ENCODE measurements at places on chromosomes 2 and 18.
A peak's percentile ranks its signal among the peaks of the same experiment; 100 is the strongest.

GRCh38 chr2:97693476-97693875 is 19.9 kb upstream of the ZAP70 start:
- DNase-seq: peak; percentile 52

DNA sequence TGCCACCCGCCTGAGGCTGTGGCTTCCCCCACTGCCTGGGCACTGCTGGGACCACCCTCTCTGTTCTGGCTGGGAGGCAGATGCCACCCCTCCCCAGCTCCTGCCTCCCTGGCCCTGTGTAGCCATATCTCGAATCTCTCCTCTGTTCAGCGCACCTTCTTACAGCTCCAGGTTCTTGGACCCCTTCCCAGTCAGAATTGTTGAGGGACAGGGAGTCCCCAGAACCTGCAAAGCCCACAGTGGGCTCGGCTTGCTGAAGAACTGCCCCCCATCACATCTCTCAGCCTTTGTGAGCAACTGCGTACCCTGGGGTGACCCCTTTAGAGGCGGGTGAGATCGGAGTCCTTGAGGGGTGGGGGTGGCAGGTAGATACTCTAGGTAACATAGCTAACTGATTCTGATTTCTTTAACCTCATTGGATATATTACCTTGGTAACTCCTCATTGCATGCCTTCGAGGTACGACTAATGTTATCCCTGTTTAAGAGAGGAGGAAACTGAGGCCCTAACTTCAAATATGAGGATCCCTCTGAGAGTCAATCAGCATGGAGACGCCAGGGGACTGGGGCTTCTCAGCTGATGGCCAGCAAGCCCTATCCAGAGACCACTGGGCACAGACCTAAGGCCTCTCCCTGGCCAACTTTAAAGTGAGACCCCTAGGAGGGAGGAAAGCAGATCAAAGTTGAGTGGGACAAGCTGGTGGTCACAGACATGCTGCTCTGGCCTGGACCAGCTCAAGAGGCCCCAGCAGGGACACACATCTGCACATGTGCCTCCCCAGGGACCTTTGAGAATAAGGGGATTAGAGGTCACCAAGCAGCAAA is 101.3 kb downstream of the CAPN13 start:
- DNase-seq: no peak

- DNase-seq: peak; percentile 23
Observed at GRCh38 chr18:65124633-65125032, 626.2 kb upstream of the CDH7 start.

- DNase-seq: no peak
Observed at GRCh38 chr18:62458346-62458745, 64.5 kb upstream of the ZCCHC2 start.

- DNase-seq: peak; percentile 10
Observed at GRCh38 chr2:179963626-179964025, 43.5 kb downstream of the CWC22 start.

DNA sequence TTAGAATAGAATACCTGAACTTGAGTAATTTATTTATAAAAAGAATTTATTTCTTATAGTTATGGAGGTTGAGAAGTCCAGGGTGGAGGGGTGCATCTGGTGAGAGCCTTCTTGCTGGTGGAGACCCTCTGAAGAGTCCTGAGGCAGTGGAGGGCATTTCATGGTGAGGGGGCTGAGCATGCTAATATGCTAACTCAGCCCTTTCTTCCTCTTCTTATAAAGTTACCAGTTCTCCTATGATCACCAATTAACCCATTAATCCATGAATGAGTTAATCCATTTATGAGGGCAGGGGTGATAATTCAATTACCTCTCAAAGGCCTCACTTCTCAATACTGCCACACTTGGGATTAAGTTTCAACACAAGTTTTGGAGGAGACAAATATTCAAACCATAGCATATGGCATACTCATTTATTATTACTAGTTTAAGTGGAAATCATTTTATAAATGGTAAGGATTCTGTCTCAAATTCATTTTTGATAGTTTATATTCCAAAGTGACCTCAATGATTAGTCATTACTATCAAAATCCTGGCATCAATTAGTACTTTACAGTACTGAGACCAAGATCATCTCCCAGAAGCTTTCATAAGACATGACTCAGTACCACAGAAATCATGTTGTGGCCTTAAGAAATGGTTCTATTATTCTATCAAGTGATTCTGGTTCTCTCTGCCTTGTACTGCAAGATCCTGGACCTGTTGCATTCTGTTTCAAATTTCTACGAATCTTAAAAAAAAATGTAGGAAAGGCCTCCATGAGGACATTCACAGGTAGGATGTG is 5.5 kb downstream of the ZNF396 start:
- no peak for DNase-seq

GRCh38 chr18:47247416-47248114 is 3.9 kb downstream of the SKOR2 start:
- DNase-seq: no peak

DNA sequence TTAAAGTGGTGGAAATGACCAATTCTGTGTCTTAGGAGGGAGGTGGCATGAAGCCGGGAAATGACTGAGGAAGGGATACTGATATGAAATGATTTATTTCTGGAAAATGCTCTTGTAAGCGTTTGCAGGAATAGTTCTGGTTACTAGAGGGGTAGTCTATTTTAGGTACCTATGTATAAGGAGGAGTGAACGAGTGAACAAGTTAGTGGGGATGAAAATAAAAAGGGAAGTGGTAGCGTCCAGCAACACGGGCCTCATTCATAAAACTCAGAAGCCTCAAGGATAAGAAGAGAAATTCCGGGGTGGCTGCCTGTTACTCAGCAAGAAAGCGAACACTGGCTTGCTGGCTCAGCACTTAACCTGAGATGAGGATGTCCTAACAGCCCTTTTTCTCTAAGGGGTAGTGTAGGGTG is 303.3 kb downstream of the NCKAP5 start:
- DNase-seq: no peak

DNA sequence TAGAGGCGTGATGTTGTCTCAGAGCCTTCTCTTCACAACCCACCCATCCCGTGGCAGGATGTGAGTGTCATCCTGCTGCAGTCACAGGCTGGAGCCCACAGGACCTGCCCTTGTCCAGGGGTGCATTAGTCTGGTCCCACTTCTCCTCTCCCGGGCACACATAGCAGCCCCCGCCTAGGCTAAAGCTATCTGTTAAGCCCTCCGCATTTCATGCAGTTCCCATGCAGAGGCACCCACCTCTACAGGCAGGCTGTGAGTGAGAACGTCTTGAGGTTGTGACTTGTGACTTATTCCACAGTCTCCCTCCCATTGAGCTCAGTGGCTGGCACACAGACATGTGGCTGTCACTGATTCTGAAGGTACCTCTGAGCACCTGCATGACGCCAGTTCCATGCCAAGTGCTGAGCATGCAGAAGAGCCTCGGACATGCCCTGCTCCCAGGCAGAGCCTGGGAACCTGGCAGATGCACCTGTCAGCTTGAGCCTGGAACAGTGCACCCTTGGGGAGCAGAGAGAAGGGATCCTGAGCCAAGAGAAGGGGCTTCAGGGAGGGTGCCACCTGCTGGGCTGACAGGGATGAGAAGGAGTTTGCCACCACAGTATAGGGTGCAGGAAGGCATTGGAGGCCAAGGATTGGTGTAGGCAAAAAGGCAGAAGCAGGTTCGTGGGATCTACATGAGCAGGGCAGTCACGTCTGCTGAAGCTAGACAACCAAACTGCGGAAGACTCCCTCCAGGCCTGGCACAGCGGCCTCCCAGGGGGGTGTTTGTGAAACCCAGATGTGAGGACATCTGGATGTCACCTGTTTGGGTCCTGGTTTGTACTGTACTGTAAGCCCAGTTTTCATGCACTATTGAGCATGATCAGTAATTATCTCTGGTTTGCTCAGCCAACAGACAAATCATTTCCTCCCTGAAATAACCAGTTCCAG is 213.6 kb downstream of the GLI2 start:
- DNase-seq: no peak

DNA sequence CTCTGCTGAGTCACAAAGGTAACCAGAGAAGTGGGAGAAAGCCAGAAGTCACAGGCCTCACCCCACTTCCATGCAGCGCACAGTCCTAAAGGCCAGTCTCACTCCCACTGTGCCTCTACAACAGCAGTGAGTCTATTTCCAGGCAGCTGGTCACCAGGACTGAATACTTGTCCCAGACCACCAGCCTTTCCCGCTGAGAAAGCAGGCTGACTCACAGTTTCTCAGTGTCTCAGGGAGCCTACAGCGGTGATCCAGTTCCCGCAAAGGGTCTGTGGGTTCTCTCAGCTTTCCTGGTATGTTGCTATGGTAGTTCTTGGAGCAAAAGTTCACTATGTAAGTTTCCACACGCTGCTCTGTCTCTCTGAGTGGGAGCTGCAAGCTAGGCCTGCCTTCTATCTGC is 622.5 kb downstream of the RNF144A start:
- peak; percentile 49 for DNase-seq

- no peak for DNase-seq
Observed at GRCh38 chr2:168589236-168590211, 133.5 kb downstream of the CERS6 start.

DNA sequence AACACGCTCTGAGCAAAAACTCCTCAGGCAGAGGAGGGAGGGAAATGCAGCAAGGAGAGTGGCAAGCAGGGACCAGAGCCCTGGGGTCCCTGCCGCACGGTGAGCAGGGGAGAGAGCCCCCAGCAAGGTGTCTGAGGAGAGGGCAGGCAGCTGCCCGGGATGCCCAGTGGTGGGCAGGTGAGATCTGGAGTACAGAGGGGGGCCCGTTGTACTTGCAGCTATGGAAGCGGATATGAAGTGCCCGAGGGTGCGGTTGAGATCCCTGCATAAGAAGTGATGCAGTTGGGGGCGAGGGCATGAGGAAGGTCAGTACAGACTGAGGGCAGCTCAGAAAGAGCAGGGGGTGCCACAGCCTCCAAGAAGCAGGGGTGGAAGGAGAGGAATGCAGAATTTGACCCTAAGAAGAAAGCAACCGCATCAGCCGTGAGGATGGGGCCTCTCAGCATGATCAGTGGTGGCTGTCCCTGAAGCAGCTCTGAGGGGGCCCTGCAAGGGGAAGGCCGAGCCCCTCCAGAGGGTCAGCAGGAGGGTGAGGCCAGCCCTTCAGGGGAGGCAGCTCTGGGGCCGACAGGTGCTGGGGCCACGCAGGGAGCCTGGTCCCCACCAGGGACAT is 29.4 kb downstream of the MTERF4 start:
- no peak for DNase-seq

GRCh38 chr2:73284296-73285158 is at the start of gene FBXO41:
FBXO41 (minus strand) TSS chr2:73284478; CDS start chr2:73269630, 14,848 bp downstream.
- DNase-seq: peak; percentile 37

GRCh38 chr2:108869542-108869941 is 83.0 kb downstream of the CCDC138 start:
- no peak for DNase-seq

DNA sequence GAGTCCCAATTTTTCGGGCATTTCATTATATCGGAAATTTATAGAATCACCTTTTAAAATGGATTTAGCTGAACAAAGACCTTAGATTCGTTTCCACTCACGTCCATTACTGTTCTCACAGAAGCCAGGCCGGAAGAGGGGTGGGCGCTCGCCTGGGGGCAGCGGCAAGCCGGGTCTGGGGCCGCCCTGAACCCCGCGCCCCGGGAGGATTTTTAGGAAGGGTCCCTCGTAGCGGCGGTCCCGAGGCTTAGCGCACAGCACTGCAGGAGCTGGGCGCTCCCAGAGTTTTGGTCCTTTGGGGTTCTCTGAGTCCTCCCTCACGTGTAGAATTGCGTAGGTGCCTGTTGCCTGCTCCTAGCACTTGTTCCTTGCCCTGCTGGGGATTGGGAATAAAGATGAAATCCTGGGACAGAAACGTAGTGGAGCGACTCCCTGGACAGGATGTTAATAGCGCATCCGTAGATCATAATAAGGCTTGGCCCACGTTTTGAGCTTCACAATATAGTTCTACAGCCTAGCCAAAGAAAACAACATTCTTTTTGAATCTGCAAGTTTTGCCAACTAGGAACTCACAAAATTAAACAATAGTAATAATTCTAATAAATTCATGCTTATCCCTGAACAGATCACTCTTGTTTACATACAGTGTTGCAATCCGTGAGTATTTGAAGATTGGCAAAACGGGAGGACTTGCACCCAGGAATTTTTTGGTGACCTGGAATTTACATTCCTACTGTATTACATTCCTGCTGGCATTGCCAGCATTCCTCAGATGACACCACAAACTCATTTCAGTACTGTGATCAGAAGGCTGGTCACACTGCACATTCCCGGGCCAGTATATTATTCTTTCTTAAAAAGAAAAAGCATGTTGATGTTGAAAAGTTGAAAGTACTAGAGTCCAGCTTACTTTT is 875 bp downstream of the C18orf63 start:
- peak; percentile 62 for DNase-seq

DNA sequence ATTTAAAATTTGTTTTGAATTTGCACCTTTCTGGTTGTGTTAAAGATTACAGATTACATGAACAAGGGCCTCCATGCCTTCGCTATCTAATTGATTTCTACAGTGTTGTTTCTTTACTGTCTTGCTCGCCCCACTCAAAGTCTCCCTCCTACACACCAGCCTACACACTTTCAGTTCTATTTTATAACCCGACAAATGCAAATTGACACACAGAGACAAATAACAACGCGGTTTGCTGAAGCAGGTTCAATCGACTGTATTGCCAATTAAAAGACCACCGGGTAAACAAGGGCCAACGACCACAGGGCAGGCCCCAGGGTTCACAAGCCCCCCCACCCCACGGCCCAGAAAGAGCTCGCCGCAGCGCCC is 869 bp downstream of the STARD7 start:
- DNase-seq: no peak

- DNase-seq: no peak
Observed at GRCh38 chr2:10591207-10591606, 98.6 kb downstream of the NOL10 start.

- DNase-seq: peak; percentile 36
Observed at GRCh38 chr18:9838144-9838877, 47.5 kb upstream of the TXNDC2 start.

- DNase-seq: no peak
Observed at GRCh38 chr2:143146815-143147530, 17.8 kb downstream of the ARHGAP15 start.

- DNase-seq: peak; percentile 82
Observed at GRCh38 chr2:191245869-191246531, 796 bp downstream of the MYO1B start.

DNA sequence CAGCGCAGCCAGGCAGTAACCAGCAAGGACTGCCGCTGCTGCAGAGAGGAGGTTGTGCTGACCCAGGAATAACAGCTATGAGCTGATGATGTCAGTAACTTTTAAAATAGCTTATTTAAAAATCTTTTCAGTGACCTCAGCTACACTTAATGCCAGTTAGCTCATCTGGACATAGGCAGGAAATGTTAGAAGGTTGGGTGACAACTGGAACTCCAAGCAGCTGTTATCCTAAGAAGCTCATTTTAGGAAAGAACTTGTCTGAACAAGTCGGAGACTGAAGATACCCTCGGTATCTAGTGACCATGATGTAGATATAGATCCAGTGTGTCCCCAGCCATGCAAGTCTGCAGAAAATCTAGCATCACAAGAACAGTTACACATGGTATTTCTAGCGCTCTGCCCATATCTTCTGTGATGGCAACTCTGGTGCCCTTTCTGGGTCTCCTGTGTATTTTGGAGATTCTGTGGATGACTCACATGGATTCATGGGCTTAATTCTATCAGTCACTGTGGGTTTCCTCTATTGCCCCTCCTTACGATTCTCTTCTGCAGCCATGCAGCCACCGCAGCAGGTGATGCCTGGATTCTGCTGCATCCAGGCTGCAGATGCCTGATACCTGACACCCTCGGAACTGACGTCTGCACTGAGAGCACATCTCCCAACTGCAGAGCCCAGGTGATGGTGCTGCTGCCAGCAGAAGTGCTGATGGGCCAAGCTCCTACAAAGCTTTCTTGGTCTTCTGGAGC is 19.8 kb upstream of the PLEK start:
- no peak for DNase-seq
